ENCODE measurements at places on chromosomes 3 and 15. TPM values are rescaled to one million over a fixed set of nuclear protein-coding genes. Genes with fewer than 3 reads are reported as not detected.

- peak; percentile 61 for DNase-seq
- H3K27ac ChIP-seq = peak overlapping the region; percentile 93
- no peaks in the 10 kb centered on the region for H3K36me3 ChIP-seq
- H3K4me3 ChIP-seq = peak overlapping the region; percentile 74
- no peaks in the 10 kb centered on the region for H3K27me3 ChIP-seq
These were observed 71.1 kb downstream of the CCNL1 start for GRCh38 chr3:157088601-157089454.

GRCh38 chr15:64501396-64501715 lies 41.0 kb downstream of the ZNF609 start:
- H3K36me3 ChIP-seq = peaks cover 4% of the 10 kb centered on the region
- no peak overlapping the region for H3K4me3 ChIP-seq
- no peak for DNase-seq
- H3K27me3 ChIP-seq = no peaks in the 10 kb centered on the region
- H3K4me1 ChIP-seq = no peaks in the 10 kb centered on the region

DNA sequence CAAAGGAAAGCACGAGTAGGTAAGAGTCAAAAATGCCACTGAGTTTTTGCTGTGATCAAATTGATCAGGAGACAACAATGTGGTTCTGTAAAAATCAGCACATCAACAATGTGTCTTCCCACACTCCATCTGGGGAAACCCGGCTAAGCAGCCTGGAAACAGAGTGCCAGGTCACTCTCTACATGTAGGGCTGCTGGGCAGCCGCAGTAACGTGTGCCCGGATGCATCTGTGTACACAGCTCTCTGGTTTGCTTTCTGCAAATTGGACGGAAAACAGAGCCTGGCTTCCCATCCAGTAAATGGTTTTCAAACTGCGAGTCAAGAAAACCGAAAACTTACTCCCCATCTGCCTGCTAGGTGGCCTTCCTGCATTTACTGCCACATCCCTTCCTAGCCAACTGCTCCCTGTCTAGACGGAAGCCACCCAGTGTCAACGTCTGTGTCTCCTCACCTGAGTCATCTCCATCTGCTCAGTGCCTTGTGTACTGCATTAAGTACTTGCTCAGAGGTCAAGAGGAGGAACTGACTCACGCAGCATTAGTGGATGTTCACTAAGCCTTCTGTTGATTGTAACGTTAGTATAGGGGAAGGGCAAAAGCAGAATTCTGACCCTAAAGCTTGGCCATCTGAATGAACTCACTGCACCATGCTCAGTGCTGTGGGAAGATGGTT lies 124.1 kb downstream of the TJP1 start:
- DNase-seq = peak; percentile 75
- H3K4me3 ChIP-seq = no peak overlapping the region
- H3K4me1 ChIP-seq = no peaks in the 10 kb centered on the region

GRCh38 chr3:60250810-60251209 lies 1000.4 kb downstream of the FHIT start:
- no peaks in the 10 kb centered on the region for H3K36me3 ChIP-seq
- H3K4me3 ChIP-seq = no peak overlapping the region
- no peak for DNase-seq

GRCh38 chr15:76151599-76151974 lies 91.8 kb downstream of the TMEM266 start:
- DNase-seq = no peak
- H3K36me3 ChIP-seq = no peaks in the 10 kb centered on the region
- peaks cover 7% of the 10 kb centered on the region for H3K27me3 ChIP-seq

DNA sequence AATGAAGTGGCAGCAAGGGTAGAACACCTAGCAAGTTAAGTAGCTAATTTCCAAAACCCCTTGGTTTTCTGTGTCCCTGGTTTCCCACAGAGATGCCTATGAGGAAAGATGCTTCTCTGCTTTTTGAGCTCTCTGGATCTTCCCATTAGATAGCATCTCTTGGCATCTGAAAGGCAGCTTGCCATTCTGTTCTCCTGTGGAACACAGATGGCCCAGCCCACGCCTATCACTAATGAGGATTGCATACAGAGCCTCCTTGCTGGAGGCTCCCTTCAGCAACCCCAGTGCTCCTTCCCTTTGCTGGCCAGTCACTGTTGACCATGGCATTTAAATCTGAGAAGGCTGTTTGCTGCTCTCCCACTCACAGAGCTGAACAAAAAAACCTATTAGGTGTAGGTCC lies 34.4 kb upstream of the ETV5 start:
- no peak overlapping the region for H3K27ac ChIP-seq
- DNase-seq = no peak
- no peaks in the 10 kb centered on the region for H3K36me3 ChIP-seq

DNA sequence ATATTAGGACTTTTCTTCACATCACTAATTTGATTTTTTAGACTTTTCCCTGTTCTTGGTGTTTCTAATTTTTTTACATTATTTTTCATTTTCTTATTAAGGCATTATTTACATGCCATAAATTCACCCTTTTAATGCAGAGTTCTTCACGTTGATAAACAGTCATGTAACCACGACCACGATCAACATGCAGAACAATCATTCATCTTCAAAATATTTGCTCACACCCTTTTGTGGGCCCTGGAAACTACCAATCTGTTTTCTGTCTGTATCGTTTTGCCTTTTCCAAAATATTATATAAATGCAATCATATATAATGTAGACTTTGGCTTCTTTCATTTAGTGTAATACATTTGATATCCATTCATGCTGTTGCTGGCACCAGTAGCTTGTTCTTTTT lies 48.7 kb downstream of the ARRDC4 start:
- no peak for DNase-seq
- H3K36me3 ChIP-seq = no peaks in the 10 kb centered on the region
- H3K27ac ChIP-seq = no peak overlapping the region
- no peak overlapping the region for H3K4me3 ChIP-seq
- no peaks in the 10 kb centered on the region for H3K27me3 ChIP-seq

- H3K4me1 ChIP-seq = no peaks in the 10 kb centered on the region
- DNase-seq = no peak
- H3K27me3 ChIP-seq = no peaks in the 10 kb centered on the region
- no peak overlapping the region for H3K4me3 ChIP-seq
- no peaks in the 10 kb centered on the region for H3K36me3 ChIP-seq
These were observed 44.5 kb downstream of the SLC24A1 start for GRCh38 chr15:65666257-65666656.

DNA sequence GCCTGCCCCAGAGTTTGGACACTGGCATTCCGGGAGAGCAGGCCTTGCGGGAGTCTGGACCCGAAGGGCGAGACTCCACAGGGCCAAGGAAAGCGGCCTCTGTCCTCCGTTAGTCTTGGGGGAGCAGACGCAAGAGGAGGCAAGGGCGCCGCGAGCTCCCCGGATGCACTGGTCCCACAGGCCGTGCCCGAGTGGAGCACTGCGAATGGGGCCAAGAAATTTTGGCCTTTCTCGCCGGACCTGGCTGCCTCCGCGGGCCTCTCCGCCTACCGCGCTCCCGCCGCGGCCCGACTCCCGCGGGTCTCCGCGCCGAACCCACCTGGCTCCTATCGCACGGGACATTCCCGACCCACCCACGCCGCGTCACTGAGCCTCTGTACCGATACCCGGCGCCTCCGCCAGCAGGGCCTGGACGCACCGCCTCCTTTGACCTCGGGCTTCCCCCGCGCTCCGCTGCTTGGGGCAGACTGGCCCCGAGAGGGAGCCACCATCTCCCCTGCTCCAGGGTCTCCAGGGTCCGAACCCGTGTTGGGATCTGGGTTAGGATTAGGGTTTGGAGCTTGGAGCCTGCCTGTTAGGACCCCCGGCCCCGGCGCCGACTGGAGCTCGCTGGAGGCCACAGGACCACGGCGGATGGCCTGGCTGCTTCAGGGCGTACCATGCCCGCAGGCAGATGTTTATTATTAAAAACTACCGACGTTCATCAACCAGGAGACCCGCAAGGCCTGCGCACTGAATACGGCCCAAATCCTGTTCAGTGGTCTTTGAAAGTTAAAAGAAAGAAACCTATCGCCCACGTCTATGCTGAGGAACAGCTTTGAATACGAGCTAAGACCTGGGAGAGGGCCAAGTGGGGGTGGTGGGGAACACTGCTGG lies 11.7 kb downstream of the SHOX2 start:
- DNase-seq = no peak
- H3K27ac ChIP-seq = no peak overlapping the region
- peaks cover 7% of the 10 kb centered on the region for H3K4me1 ChIP-seq
- H3K4me3 ChIP-seq = no peak overlapping the region
- peaks cover 5% of the 10 kb centered on the region for H3K27me3 ChIP-seq
- 0 out of 2 replicates have a peak, but pooled peaks cover 2% of the 10 kb centered on the region for H3K36me3 ChIP-seq

DNA sequence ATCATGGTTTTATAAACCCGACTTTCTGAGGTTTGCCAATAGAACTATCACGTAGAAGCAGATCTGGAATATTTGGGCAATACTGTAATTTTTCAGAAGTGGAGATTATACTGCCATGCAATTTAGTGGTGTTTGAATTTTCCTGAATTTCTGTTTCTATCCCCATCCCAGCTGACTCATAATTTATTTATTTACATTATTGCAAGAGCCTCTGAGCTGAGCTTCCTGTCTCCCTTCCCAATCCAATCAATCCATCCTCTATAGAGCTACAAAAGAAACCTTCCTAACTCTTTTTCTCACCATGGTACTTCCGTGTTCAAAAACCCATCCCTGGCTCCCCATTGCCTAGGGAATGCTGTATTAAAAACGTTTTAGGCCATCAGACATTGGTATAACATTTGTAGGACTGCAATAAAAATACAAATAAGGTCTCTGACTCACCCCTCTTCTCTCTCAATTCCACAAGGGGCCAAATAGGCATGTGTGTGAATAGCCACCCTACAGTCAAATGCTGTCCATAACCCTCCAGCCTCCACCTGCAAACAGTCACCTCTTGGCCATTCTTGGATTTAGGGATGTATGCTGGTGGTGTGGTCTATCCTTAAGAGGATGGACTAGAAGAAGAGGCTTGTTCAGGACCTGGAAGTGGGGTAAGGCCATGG lies 190.7 kb downstream of the CD47 start:
- H3K4me1 ChIP-seq = no peaks in the 10 kb centered on the region
- H3K36me3 ChIP-seq = no peaks in the 10 kb centered on the region
- DNase-seq = no peak
- H3K4me3 ChIP-seq = no peak overlapping the region

DNA sequence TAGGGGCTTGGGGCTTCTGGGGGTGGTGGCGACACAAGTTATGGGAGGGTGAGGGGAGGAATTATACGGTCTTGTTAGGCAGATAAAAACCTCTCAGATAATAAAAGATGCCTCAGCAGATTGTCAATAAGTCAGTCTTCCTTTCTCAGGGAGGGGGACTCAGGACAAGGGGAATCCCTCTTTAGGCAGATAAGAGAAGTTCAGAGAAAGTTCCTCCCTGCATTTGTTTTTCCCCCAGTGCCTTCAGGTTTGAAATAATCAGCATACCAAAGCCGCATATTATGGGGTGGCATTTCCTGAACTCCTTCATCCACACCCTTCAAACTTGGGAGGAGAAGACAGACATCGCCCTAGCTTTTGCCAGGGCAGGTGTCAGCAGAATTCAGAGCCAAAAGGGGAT lies 8.5 kb downstream of the PPCDC start:
- peaks cover 10% of the 10 kb centered on the region for H3K4me1 ChIP-seq
- no peak overlapping the region for H3K27ac ChIP-seq
- no peaks in the 10 kb centered on the region for H3K27me3 ChIP-seq
- DNase-seq = no peak

- no peak overlapping the region for H3K4me3 ChIP-seq
- H3K4me1 ChIP-seq = peaks cover 19% of the 10 kb centered on the region
- H3K27ac ChIP-seq = peak overlapping the region; percentile 80
- peak; percentile 97 for DNase-seq
- H3K27me3 ChIP-seq = no peaks in the 10 kb centered on the region
These were observed 28.1 kb upstream of the CNBP start for GRCh38 chr3:129211772-129212171.

- H3K36me3 ChIP-seq = no peaks in the 10 kb centered on the region
- no peaks in the 10 kb centered on the region for H3K27me3 ChIP-seq
- DNase-seq = no peak
- H3K27ac ChIP-seq = no peak overlapping the region
- H3K4me3 ChIP-seq = no peak overlapping the region
These were observed 22.7 kb upstream of the CHL1 start for GRCh38 chr3:173886-174285.

DNA sequence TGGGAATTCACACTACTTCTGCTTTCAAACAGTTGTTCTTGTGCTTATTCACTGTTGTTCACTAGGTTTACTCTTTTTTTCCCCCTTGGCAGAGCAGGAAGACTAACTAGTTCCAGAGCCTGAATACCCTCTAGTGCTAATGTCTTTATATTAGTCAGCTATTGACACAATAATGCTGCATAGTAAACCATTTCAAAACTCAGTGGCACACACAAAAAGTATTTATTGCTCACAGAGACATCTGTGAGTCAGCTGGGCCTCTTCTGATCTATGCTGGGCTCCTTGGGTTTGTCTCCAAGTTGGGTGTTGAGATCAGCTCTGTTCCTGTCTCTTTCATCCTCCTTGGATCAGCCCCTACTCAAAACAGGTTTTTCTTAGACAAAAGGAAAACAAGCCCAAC lies 51.1 kb downstream of the RSRC1 start:
- H3K27me3 ChIP-seq = no peaks in the 10 kb centered on the region
- H3K36me3 ChIP-seq = no peaks in the 10 kb centered on the region
- DNase-seq = peak; percentile 81
- H3K27ac ChIP-seq = no peak overlapping the region
- no peaks in the 10 kb centered on the region for H3K4me1 ChIP-seq
- no peak overlapping the region for H3K4me3 ChIP-seq

DNA sequence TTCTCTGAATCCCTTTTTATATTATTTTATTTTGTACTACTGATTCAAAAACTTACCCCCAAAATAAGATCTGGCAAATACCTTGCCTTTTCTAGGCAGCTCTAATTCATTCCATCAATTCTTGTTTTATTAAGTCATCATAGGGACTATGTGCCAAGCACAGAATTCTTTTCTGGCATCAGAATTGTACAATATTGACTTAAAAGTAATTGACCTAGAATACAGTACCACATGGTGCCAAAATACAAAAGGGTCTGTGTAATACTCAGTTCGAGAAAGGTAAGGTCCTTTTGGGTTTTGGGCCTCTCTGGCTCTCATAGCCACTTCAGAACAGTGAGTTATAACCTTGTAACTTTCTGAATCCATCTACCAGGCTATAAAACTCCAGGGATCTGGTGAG lies 46.2 kb downstream of the KBTBD8 start:
- H3K4me1 ChIP-seq = no peaks in the 10 kb centered on the region
- H3K27me3 ChIP-seq = no peaks in the 10 kb centered on the region
- H3K4me3 ChIP-seq = no peak overlapping the region
- DNase-seq = no peak
- H3K36me3 ChIP-seq = no peaks in the 10 kb centered on the region

GRCh38 chr15:43991206-43991605 lies 164.4 kb downstream of the WDR76 start:
- no peak for DNase-seq
- H3K4me3 ChIP-seq = no peak overlapping the region
- H3K36me3 ChIP-seq = no peaks in the 10 kb centered on the region
- H3K27me3 ChIP-seq = no peaks in the 10 kb centered on the region
- H3K27ac ChIP-seq = no peak overlapping the region
- no peaks in the 10 kb centered on the region for H3K4me1 ChIP-seq

GRCh38 chr3:144175644-144176425 lies 204.2 kb downstream of the DIPK2A start:
- H3K27me3 ChIP-seq = no peaks in the 10 kb centered on the region
- no peak overlapping the region for H3K4me3 ChIP-seq
- DNase-seq = no peak
- no peaks in the 10 kb centered on the region for H3K36me3 ChIP-seq
- no peak overlapping the region for H3K27ac ChIP-seq

The STRIT1 gene
- total RNA-seq = not detected

The MASP1 gene
- total RNA-seq = not detected

The LAMB2 gene
- total RNA-seq = 189 TPM

The FGD5 gene
- total RNA-seq = 0.77 TPM

The CCR8 gene
- total RNA-seq = not detected

The DYNLT2B gene
- 41.4 TPM for total RNA-seq

The SPSB4 gene
- total RNA-seq = 0.05 TPM

The EIF4E3 gene
- 0.39 TPM for total RNA-seq

The NAA50 gene
- total RNA-seq = 208 TPM

The CCDC54 gene
- not detected for total RNA-seq

The ZNF502 gene
- not detected for total RNA-seq

The IQCF5 gene
- total RNA-seq = not detected

The LMAN1L gene
- total RNA-seq = not detected

Measured in Panc1 (cell line).